ENCODE measurements at places on chromosomes 1 and 21. TPM values are rescaled to one million over a fixed set of nuclear protein-coding genes. Genes with fewer than 3 reads are reported as not detected.

DNA sequence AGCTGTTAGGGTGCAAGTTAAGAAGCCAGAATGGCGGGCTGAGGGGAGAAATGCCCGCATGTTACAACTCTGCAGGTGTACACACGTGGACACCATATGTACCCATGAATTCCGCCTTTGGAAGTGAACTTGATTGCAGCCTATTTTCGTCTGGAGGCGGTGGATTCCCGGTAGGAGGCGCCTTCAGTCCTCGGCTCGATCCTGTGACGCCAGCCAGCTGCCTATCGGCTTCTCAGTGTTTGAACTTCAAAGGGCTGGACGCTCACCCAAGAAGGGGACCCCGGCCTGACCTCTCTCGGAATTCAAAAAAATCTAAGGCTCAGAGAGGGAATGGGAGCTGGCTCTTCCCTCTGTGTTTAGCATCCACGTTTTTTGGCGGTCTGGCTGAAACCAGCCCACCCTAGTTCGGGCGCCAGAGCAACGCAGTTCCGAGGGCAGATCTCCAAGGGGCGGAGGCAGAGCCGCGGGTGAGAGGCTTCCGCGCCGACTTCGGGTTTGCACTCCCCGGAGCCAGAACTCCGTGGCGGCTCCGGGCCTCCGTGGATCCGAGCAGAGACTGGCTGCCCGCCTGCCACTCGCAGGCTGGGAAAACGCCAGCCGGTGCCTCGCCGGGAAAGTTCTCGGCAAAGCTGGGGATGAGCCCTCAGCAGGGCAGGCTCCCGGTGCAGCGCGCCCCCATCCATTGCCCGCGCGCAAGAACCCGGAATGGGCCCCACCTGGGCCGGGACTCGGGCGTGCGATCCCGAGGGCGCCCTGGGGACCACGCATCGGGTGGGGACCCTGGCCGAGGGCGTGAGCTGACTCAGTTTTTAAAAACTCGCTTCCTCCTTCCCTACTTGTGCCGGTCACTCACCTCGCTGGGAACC is 996 bp upstream of the TMEM51 start:
- peaks cover 15% of the 10 kb centered on the region for H3K4me1 ChIP-seq
- H3K27me3 ChIP-seq: peaks cover 77% of the 10 kb centered on the region
- no peaks in the 10 kb centered on the region for H3K36me3 ChIP-seq
- no peak for DNase-seq
- no peak overlapping the region for H3K4me3 ChIP-seq

- no peaks in the 10 kb centered on the region for H3K4me1 ChIP-seq
- no peaks in the 10 kb centered on the region for H3K36me3 ChIP-seq
- DNase-seq: no peak
- no peak overlapping the region for H3K4me3 ChIP-seq
- H3K27me3 ChIP-seq: peaks cover 7% of the 10 kb centered on the region
- H3K27ac ChIP-seq: no peak overlapping the region
These were observed 468 bp upstream of the ABCA4 start for GRCh38 chr1:94121411-94121821.

Gene A3GALT2
- total RNA-seq: not detected

Gene SLC30A10
- not detected for total RNA-seq

Measured in activated CD8-positive, alpha-beta memory T cell treated with anti-CD3 and anti-CD28 coated beads, Interleukin-2, amount 10 ng/mL, durations not matched to agents 7 days and 5 days (primary cell).